Progenitor cell of endocrine pancreas (in vitro differentiated cells): ENCODE measurements at places on chromosomes 2 and 18. TPM values are rescaled to one million over a fixed set of nuclear protein-coding genes. Genes with fewer than 3 reads are reported as not detected.

The CARF gene
- total RNA-seq: 11.5 and 13.1 TPM in 2 replicates

The MARCHF7 gene
- total RNA-seq: 102 and 113 TPM in 2 replicates

The MC5R gene
- not detected in 2 replicates for total RNA-seq

The RBM43 gene
- total RNA-seq: 4.6 and 4.7 TPM in 2 replicates

The EMILIN2 gene
- total RNA-seq: 8.7 and 12.5 TPM in 2 replicates

The OSBPL6 gene
- total RNA-seq: 2.0 and 2.4 TPM in 2 replicates

The SERPINB11 gene
- total RNA-seq: not detected in 2 replicates

The SCN1A gene
- 0.26 and 0.62 TPM in 2 replicates for total RNA-seq

The FAM228A gene
- total RNA-seq: 0.31 and 0.80 TPM in 2 replicates

The CCDC148 gene
- 3.9 and 4.6 TPM in 2 replicates for total RNA-seq

The RAD51AP2 gene
- 0.07 and 0.13 TPM in 2 replicates for total RNA-seq

The ACVR1C gene
- 2.4 TPM in 2 replicates for total RNA-seq

The MDH1B gene
- total RNA-seq: 2.8 and 3.0 TPM in 2 replicates

The NBAS gene
- 63.0 and 68.0 TPM in 2 replicates for total RNA-seq

The SERPINB7 gene
- not detected in 2 replicates for total RNA-seq

The MPP4 gene
- total RNA-seq: 0.22 TPM in 1 of 2 replicates, not detected in the other

The TMEM178A gene
- total RNA-seq: 28.7 and 32.9 TPM in 2 replicates

The TWIST2 gene
- not detected in 2 replicates for total RNA-seq

The UCN gene
- total RNA-seq: 2.0 and 2.4 TPM in 2 replicates

The KIF5C gene
- 26.8 and 27.3 TPM in 2 replicates for total RNA-seq

The GPAT2 gene
- total RNA-seq: not detected in 2 replicates

The CELF4 gene
- 4.6 and 5.5 TPM in 2 replicates for total RNA-seq

The TEKT4 gene
- total RNA-seq: 0.29 and 0.34 TPM in 2 replicates

The ZNF804A gene
- total RNA-seq: not detected in 2 replicates

The TYMS gene
- total RNA-seq: 67.4 and 81.6 TPM in 2 replicates

The CDH2 gene
- total RNA-seq: 197 and 210 TPM in 2 replicates

The CHRND gene
- total RNA-seq: 0.12 TPM in 1 of 2 replicates, not detected in the other

The RDH14 gene
- total RNA-seq: 22.8 and 25.5 TPM in 2 replicates

The ZAP70 gene
- 2.6 and 3.8 TPM in 2 replicates for total RNA-seq

The SKA1 gene
- total RNA-seq: 13.5 and 16.0 TPM in 2 replicates

The HOXD8 gene
- not detected in 2 replicates for total RNA-seq

The LAMA3 gene
- total RNA-seq: 0.84 and 1.2 TPM in 2 replicates

The DIPK1C gene
- total RNA-seq: not detected in 2 replicates

The TPGS2 gene
- 127 and 129 TPM in 2 replicates for total RNA-seq

The SLC9A4 gene
- total RNA-seq: 0.62 and 0.93 TPM in 2 replicates
